ENCODE measurements at places on chromosomes 1 and 21.
A peak's percentile ranks its signal among the peaks of the same experiment; 100 is the strongest.

GRCh38 chr1:118841521-118841920, 146.6 kb downstream of the TBX15 start:
- DNase-seq, result no peak

DNA sequence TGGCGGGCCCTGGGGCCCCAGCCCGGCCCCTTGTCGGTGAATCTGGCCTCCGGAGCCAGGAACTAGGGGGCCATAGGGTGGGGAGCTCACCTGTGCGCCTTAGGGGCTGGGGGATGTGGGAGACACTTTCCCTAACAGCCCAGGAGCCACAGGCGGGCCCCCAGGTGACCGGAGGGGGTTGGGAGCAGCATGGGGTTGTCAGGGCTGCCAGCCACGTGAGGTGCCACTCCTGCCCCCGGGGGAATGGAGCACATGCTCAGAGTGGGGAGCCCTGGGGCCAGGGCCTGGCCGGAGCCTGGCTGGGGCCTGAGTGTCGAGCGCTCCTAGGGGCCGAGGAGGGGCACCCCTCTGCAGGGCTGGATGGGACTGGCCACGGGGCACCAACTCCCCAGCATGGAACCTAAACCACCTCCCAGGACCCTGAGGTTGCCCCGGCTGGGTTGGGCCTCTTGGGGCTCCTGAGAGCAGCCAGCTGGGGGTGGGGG, 19.9 kb downstream of the PRXL2B start:
- DNase-seq, result no peak

- peak; percentile 98 for DNase-seq
These were observed 38.2 kb downstream of the ETS2 start for GRCh38 chr21:38843806-38844503.

DNA sequence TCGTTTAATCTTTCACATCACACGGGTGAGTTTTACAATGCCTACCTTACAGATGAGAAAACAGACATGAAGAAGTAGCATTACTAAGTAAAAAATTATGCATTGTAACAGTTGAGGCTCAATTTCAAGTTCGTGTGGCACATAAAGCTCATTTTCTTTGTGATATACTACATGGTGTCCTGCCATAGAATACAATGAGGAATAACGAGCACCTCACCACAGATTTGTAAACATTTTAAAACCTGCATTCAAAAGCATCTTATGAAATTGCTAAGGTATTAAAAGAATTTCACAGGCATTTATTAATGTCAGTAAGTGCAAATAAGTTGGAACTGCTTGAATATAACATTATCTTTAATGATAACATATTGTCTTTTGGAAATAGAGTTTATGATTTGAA, 47.8 kb upstream of the DEPDC1 start:
- DNase-seq, result no peak

Measured in fibroblast of skin of back (primary cell).